ENCODE measurements at places on chromosomes 6 and 20. TPM values are rescaled to one million over a fixed set of nuclear protein-coding genes. Genes with fewer than 3 reads are reported as not detected.

Gene CST5
- not detected for polyA plus RNA-seq

Gene RAD21L1
- polyA plus RNA-seq: not detected

Gene SRXN1
- polyA plus RNA-seq: 20.3 TPM

Gene PLA2G7
- polyA plus RNA-seq: not detected

Gene GINS1
- 0.74 TPM for polyA plus RNA-seq

Gene FAM83C
- polyA plus RNA-seq: not detected

Gene EYA2
- not detected for polyA plus RNA-seq

Gene EPHA7
- polyA plus RNA-seq: not detected

Gene PKIB
- 0.98 TPM for polyA plus RNA-seq

Gene CAGE1
- polyA plus RNA-seq: not detected

Gene CTAGE9
- not detected for polyA plus RNA-seq

Gene SUMO4
- 0.48 TPM for polyA plus RNA-seq

Gene SULF2
- polyA plus RNA-seq: 0.28 TPM

Gene ULBP1
- polyA plus RNA-seq: not detected

Gene C2
- polyA plus RNA-seq: not detected

Gene BACH2
- 7.4 TPM for polyA plus RNA-seq

Gene RBM24
- 0.74 TPM for polyA plus RNA-seq

Gene RRAGD
- polyA plus RNA-seq: 1.4 TPM

Gene ANGPT4
- not detected for polyA plus RNA-seq

Gene SLC22A1
- 0.13 TPM for polyA plus RNA-seq

Gene COL11A2
- polyA plus RNA-seq: not detected

Gene GSTA2
- polyA plus RNA-seq: not detected

Gene CSNK2A1
- polyA plus RNA-seq: 53.1 TPM

Gene PEDS1
- 26.9 TPM for polyA plus RNA-seq

Gene SNAP25
- polyA plus RNA-seq: not detected

Gene PNRC1
- polyA plus RNA-seq: 597 TPM

Gene WFDC5
- polyA plus RNA-seq: not detected

Gene TFAP2A
- not detected for polyA plus RNA-seq

Gene ME1
- 4.9 TPM for polyA plus RNA-seq

Gene PANK2
- 51.0 TPM for polyA plus RNA-seq

Gene PABPC1L
- polyA plus RNA-seq: 1.3 TPM

Gene SLC17A1
- polyA plus RNA-seq: not detected

Gene HEY2
- polyA plus RNA-seq: 0.20 TPM

Gene ARG1
- polyA plus RNA-seq: not detected

Gene CALHM6
- polyA plus RNA-seq: 10.9 TPM

Gene HLA-DRB1
- 56.0 TPM for polyA plus RNA-seq

Gene SMOC2
- not detected for polyA plus RNA-seq

Gene OOEP
- polyA plus RNA-seq: not detected

Gene ZNF311
- polyA plus RNA-seq: not detected

Gene FNDC1
- not detected for polyA plus RNA-seq

Gene DLK2
- polyA plus RNA-seq: 1.4 TPM

Gene TPX2
- 1.1 TPM for polyA plus RNA-seq
